Activated CD4-positive, alpha-beta T cell treated with anti-CD3 and anti-CD28 coated beads, Interleukin-2, amount 10 ng/mL, durations not matched to agents 7 days and 5 days (primary cell): ENCODE measurements at places on chromosomes 16 and 17.

GRCh38 chr17:70819183-70819582 is 649.9 kb downstream of the KCNJ2 start:
- no peak for DNase-seq
- H3K27ac ChIP-seq, result no peak overlapping the region
- no peak overlapping the region for H3K4me3 ChIP-seq
- no peaks in the 10 kb centered on the region for H3K27me3 ChIP-seq

GRCh38 chr17:67531291-67531690 is 154.2 kb downstream of the PITPNC1 start:
- DNase-seq, result no peak
- H3K27ac ChIP-seq, result no peak overlapping the region
- no peak overlapping the region for H3K4me3 ChIP-seq
- peaks cover 6% of the 10 kb centered on the region for H3K36me3 ChIP-seq
- no peaks in the 10 kb centered on the region for H3K4me1 ChIP-seq
- H3K27me3 ChIP-seq, result no peaks in the 10 kb centered on the region

- DNase-seq, result no peak
- no peaks in the 10 kb centered on the region for H3K4me1 ChIP-seq
- peaks cover 2% of the 10 kb centered on the region for H3K27me3 ChIP-seq
- no peak overlapping the region for H3K27ac ChIP-seq
- no peak overlapping the region for H3K4me3 ChIP-seq
Measured at GRCh38 chr16:83882163-83882885, 16.6 kb upstream of the MLYCD start.

DNA sequence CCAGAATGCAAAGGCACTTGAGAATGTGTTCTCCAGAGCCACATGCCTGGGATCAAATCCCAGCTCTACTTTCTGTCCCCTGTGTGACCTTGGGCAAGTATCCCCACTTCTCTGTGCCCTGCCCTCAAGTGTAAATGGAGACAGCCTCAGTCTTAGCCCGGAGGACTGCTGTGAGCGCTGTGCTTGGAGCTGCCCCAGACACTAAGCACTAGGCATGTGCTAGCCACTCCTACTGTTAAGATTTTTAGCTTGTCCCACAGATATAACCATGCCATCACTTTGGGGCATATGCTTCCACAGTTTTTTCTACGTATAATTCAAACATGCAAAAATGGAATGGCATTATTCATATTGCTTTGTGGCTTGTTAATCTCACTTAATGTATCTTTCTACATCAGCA is 29.4 kb downstream of the TMEM11 start:
- H3K4me1 ChIP-seq, result no peaks in the 10 kb centered on the region
- H3K36me3 ChIP-seq, result peaks cover 9% of the 10 kb centered on the region
- no peak for DNase-seq
- H3K27me3 ChIP-seq, result no peaks in the 10 kb centered on the region
- no peak overlapping the region for H3K4me3 ChIP-seq

- no peak overlapping the region for H3K27ac ChIP-seq
- no peak overlapping the region for H3K4me3 ChIP-seq
- no peaks in the 10 kb centered on the region for H3K4me1 ChIP-seq
- H3K36me3 ChIP-seq, result no peaks in the 10 kb centered on the region
- no peak for DNase-seq
Measured at GRCh38 chr16:66320774-66321173, 45.7 kb upstream of the CDH5 start.

GRCh38 chr17:2749784-2750181 is 331 bp upstream of the CCDC92B start:
- peaks cover 44% of the 10 kb centered on the region for H3K27me3 ChIP-seq
- H3K4me3 ChIP-seq, result no peak overlapping the region
- H3K4me1 ChIP-seq, result peaks cover 2% of the 10 kb centered on the region
- no peaks in the 10 kb centered on the region for H3K36me3 ChIP-seq
- DNase-seq, result peak; percentile 73

- peak overlapping the region; percentile 93 for H3K4me3 ChIP-seq
- peaks cover 30% of the 10 kb centered on the region for H3K4me1 ChIP-seq
- peak overlapping the region; percentile 99 for H3K27ac ChIP-seq
- no peaks in the 10 kb centered on the region for H3K27me3 ChIP-seq
- H3K36me3 ChIP-seq, result peaks cover 59% of the 10 kb centered on the region
Measured at GRCh38 chr17:58337210-58337599, 8.6 kb upstream of the TSPOAP1 start.

- H3K27ac ChIP-seq, result no peak overlapping the region
- peaks cover 38% of the 10 kb centered on the region for H3K36me3 ChIP-seq
- no peak for DNase-seq
- peaks cover 44% of the 10 kb centered on the region for H3K4me1 ChIP-seq
- no peak overlapping the region for H3K4me3 ChIP-seq
Measured at GRCh38 chr16:71855937-71856662, 10.3 kb downstream of the ATXN1L start.

DNA sequence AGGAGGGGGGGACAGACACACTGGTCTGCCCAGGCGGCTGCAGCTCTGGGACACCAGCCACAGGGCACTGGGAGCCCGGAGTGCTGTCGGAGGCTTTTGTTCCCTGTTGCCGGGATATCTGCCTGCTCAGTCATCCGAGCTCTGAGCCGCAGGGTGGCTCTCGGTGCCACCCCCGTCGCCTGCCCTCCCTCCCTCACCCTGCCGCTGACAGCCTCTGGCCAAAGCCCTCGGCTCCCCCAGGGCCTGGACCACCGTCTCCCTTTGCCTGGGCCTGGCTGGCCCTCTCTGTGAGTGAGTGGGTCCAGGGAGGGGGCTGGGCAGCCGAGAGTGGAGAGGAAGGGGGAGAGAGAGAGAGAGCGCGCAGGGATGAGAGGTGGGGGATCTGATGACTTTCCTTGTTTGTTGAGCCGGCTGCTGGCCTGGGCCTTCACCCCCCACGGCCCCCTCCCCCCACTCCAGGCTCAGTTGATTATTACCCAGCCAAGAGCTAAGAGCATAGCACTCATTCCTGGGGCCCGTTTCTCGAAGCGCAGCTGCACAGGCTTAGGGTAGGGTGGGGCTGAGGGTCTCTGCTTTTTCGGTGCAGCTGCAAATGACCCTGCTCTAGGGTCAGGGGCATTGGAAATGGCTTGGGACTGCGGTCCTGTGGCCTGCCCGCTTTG is 2.7 kb downstream of the FOXJ1 start:
- peaks cover 46% of the 10 kb centered on the region for H3K4me1 ChIP-seq
- peaks cover 15% of the 10 kb centered on the region for H3K27me3 ChIP-seq
- DNase-seq, result no peak
- no peak overlapping the region for H3K4me3 ChIP-seq
- no peaks in the 10 kb centered on the region for H3K36me3 ChIP-seq
- H3K27ac ChIP-seq, result no peak overlapping the region

DNA sequence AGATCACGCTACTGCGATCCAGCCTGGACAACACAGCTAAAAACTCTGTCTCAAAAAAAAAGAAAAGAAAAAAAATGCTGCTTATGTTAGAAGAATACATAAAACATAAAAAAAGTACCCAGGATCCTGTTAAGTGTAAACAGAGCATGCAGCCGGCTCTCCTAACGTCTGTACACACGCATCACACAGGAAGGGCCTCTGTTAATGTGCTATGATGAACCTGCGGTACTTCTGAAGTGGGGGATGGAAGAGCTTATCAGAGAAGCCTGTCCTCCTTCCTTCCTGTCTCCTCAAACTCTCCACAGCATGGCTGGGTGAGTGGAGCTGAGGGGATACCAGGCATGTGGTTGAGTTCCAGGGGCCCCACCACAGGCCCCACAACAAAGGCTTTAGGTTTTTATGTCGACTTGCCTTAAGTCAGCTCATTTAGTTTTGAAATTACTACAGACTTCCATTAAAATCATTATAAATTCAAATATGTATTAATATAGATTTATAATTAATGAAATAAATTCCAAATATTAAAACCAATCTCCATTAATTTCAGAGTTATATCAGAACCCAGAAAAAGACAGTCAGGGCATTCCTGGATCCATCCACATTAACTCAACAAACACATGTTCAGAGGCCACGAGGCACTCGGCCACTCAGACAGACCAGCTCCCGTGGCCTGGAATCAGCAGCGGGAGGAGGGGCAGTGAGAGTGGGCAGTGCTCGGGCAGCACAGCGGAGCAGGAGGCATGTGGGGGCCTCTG is 11.7 kb downstream of the CCDC57 start:
- DNase-seq, result peak; percentile 85
- no peaks in the 10 kb centered on the region for H3K27me3 ChIP-seq
- peak overlapping the region; percentile 94 for H3K27ac ChIP-seq
- peaks cover 77% of the 10 kb centered on the region for H3K4me1 ChIP-seq

DNA sequence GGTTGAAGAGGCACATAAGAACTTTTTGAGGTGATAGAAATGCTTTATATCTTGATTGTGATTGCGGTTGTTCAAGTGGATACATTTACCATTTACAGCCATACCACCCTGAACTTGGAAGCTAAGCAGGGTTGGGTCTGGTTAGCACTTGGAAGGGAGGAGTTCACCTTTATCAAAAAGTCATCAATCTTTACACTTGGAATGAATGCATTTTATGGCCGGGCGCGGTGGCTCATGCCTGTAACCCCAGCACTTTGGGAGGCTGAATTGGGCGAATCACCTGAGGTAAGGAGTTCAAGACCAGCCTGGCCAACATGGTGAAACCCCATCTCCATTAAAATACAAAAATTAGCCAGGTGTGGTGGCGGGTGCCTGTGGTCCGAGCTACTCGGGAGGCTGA is 9.5 kb upstream of the GJD3 start:
- no peak overlapping the region for H3K27ac ChIP-seq
- DNase-seq, result no peak
- no peak overlapping the region for H3K4me3 ChIP-seq
- H3K27me3 ChIP-seq, result peaks cover 3% of the 10 kb centered on the region
- peaks cover 1% of the 10 kb centered on the region for H3K36me3 ChIP-seq

- H3K27ac ChIP-seq, result no peak overlapping the region
- no peak for DNase-seq
- H3K4me1 ChIP-seq, result no peaks in the 10 kb centered on the region
- no peak overlapping the region for H3K4me3 ChIP-seq
- no peaks in the 10 kb centered on the region for H3K27me3 ChIP-seq
- H3K36me3 ChIP-seq, result peaks cover 21% of the 10 kb centered on the region
Measured at GRCh38 chr17:57121308-57122042, 36.4 kb downstream of the AKAP1 start.

GRCh38 chr16:73062001-73062616 is 14.2 kb upstream of the ZFHX3 start:
- H3K27ac ChIP-seq, result no peak overlapping the region
- peaks cover 2% of the 10 kb centered on the region for H3K36me3 ChIP-seq
- peaks cover 21% of the 10 kb centered on the region for H3K4me1 ChIP-seq
- peaks cover 73% of the 10 kb centered on the region for H3K27me3 ChIP-seq
- H3K4me3 ChIP-seq, result no peak overlapping the region
- DNase-seq, result no peak

- H3K27ac ChIP-seq, result no peak overlapping the region
- no peaks in the 10 kb centered on the region for H3K27me3 ChIP-seq
- DNase-seq, result peak; percentile 67
- no peak overlapping the region for H3K4me3 ChIP-seq
- peaks cover 44% of the 10 kb centered on the region for H3K36me3 ChIP-seq
- H3K4me1 ChIP-seq, result peaks cover 16% of the 10 kb centered on the region
Measured at GRCh38 chr17:47978324-47978723, 7.4 kb downstream of the CDK5RAP3 start.
